NCI-H1105 treated with DMSO at 0.1 percent for 48 hours (cell line): ENCODE measurements at places on chromosomes 5 and 9.

GRCh38 chr9:130668659-130669058 is 4.3 kb downstream of the PRDM12 start:
- DNase-seq: no peak

DNA sequence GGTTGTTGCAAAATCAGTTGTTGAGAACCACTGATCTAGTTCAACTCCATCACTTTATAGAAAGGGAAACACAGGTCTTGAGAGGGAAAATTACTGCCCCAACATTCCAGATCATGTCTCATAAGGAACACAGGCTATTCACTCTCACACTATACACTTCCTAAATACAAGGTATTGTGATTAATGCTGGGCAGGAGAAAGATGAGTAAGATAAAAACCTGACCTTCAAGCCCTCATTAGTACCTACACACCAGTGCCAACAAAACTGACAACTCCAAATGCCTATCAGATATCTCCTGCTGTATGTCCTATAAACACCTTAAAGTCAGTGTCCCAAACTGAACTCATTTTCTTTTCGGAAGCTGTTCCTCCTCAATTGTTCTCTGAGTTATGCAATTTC is 8.2 kb downstream of the GNE start:
- no peak for DNase-seq

GRCh38 chr9:106052166-106052565 is 357.8 kb downstream of the TMEM38B start:
- DNase-seq: no peak

GRCh38 chr9:899440-900184 is 58.1 kb downstream of the DMRT1 start:
- peak; percentile 8 for DNase-seq

DNA sequence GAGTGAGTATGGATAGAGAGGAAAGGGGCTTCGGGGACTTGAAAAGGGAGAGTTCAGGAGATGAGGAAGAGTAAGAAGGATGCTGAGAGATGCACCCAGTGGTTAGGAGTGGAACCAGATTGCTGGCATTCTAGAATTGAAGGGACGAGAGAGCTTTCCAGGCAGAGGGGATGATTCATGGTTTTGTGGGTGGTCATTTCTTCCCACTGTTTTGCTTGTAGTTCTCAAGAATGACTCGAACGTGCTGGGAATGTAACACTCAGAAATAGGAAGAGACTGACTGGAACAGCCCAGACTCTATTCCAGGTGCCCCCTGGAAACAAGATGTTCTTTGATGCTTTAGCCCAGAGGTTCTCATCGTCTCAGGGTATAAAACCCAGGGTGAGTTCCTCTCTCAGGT is 294.2 kb downstream of the ICE1 start:
- no peak for DNase-seq

DNA sequence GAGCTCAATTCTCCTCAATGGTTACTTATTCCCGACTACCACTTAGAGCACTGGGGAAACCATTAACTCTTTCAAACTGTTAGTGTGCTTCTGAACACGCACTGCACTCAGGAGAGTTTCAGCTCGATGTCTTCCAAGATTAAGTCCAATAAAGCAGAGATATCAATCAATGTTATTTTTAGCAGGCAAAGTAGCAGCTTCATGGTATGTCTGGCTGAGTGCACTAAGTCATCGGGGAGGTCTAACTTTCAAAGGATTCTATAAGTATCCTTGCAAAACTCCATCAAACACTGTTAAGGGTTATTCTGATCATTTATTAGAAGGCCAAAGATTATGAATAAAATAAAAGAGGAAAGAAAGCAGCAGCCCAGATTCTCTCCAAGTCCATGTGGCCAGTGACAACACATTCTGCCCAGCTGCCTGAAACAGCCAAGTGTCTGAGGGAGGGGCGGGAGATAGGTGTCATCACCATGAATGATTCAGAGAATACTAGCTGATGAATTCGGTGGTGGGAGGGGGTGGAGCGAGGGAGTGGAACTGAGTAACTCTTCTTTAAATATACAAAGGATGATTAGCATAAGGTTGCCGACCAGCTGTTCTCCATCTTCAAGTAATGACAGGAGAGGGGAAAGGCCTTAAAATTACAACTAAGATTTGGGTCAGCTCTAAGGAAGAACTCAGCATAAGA is 21.3 kb downstream of the NREP start:
- no peak for DNase-seq

- no peak for DNase-seq
Measured at GRCh38 chr9:121926351-121926801, 166.7 kb downstream of the TTLL11 start.

- no peak for DNase-seq
Measured at GRCh38 chr9:123687246-123687751, 242.6 kb downstream of the DENND1A start.

DNA sequence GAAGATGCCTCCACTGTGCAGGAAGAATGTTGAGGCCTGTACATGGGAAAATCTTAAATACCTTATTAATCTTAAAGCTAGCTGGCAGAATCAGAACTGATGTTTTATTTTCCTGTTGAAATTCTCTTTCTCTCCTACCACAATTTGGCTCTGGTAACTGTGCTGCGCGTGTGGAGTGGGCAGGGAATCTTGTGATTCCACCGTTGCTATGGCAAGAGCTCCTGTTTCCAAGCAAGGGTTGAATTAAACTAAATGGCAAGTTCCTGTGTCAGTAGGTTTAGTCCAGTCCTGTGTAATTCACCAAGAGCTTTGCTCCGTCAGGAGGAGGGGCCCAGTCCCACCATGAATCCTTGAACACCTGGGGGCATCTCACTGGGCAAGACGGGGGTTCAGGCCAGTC is 36.4 kb downstream of the NXNL2 start:
- DNase-seq: no peak

- no peak for DNase-seq
Measured at GRCh38 chr5:64100203-64100602, 65.4 kb upstream of the RNF180 start.

- no peak for DNase-seq
Measured at GRCh38 chr9:72006501-72006900, 53.9 kb downstream of the C9orf57 start.

DNA sequence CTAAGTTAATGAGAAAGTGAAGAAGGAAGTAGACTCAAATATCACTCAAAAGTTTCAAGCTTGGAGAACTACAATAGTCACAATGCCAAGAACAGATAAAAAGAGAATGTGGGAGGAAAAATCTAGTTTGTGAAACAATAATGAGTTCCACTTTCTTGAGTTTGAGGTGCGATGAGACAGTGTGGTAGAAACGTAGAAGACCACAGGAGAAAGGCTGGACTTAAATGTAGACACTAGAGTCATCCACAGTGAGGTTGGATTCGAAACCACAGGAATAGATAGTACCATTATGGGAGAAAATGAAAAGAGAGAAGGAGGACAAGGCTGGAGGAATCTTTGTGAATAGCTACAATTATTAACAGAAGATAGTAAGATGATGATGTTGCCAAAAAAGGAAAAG is 141.1 kb upstream of the LRRTM2 start:
- DNase-seq: no peak

- no peak for DNase-seq
Measured at GRCh38 chr9:78958892-78959291, 612.9 kb upstream of the TLE4 start.

- DNase-seq: no peak
Measured at GRCh38 chr5:77249475-77249874, 39.0 kb downstream of the PDE8B start.

DNA sequence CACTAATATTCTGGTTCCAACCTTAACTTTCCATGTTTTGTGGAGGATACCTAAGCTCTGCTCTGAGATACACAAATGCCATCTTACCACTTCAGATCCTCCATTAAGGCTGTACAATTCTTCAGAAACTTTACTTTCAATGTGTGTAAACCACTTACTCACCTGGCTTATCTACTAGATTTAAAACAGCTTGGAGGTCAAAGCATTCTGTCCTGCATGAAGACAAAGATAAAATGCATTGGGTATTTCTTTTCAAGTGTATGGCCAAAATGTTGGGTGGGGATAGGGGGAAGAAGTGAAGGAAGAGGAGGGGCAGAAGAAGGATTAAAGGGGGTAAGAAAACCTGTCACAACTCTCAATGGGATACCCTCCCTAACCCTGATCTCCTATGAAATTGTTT is 939 bp downstream of the GOLGA1 start:
- DNase-seq: no peak

- DNase-seq: no peak
Measured at GRCh38 chr5:174409070-174409469, 315.3 kb upstream of the MSX2 start.

- no peak for DNase-seq
Measured at GRCh38 chr9:126989847-126990842, 75.6 kb downstream of the RALGPS1 start.

DNA sequence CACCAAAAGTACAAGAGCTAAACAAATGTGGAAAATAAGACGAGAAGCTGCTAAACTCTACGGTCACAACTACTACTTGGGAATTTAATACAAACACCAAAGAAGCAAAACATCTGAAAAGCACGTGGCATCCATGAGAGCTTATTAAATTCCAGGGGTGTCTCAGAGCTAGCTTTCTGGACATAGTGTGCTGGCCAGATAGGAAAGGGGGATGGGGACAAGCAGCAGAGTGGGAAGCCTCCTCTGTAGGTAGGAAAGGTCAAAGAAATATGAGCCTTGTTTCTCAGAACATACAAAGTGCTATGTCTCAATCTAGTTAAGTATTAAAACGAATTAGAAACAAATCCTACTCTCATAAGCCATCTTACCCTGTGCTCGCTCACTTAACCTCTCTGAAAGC is 51.3 kb upstream of the GOLPH3 start:
- DNase-seq: no peak

- no peak for DNase-seq
Measured at GRCh38 chr9:125415583-125416460, 154.2 kb downstream of the GAPVD1 start.

GRCh38 chr5:129171194-129171944 is 76.8 kb downstream of the ISOC1 start:
- no peak for DNase-seq

DNA sequence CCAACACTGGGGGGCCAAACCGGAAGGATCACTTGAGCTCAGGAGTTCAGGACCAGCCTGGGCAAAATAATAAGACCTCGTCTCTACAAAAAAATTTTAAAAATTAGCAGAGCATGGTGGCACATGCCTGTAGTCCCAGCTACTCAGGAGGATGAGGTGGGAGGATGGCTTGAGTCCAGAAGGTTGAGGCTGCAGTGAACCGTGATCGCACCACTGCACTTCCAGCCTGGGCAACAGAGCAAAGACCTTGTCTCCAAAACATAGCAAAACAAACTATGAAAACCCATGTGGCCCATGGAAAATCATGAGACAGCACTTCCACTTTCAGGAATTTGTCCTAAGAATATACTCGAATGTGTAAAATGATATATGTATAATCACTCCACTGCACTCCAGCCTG is 6.1 kb downstream of the SETX start:
- no peak for DNase-seq

DNA sequence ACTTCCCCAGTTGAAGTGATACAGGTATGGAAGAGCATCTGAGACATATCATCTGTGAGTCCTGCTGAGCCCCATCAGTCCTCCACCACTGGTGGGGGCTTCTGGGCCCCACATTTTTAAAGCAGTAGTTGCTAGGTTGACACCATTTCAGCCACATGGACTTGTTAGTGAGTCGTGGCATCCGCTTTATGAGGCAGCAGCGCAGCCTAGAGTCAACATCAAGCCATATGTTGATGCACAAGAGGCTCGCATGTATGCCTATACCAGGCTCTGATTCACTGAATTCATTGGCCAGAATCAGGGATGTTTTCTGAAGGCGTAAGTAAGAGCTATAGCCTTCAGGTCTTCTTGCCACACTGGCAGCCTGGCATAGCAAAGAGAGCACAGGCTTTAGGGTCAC is 26.8 kb downstream of the ZNF346 start:
- no peak for DNase-seq

DNA sequence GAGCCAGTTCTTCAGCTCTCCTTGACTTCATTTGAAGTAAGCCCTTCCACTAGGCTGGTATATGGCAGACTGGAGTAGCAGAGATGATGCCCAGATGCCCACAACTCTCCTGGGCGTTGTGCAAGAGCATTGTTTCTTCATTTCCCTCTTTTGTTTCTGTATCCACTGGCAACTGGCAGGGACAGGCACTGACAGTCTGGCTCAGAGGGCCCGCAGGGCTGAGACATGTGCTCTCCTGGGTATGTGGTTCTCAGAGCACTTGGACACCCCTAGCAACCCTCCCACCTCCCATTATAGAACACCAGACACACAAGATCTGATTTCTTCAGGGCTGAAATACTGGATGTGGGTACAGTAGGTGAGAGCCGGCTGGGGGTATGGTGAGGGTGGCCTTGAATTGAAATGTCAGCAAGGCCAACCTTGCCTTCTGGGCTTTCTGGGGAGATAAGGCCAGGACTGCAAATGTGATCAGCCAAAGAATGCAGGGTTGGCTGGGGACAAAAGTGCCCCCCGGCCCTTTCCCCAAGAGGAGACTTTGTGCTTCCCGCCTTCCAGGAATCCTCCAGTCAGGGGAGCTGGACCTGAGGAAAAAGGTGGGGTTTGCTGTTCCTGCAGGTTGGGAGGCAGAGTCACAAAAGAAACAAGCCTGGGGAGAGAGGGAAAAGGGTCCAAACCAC is 28.6 kb upstream of the CTNNA1 start:
- DNase-seq: no peak

- DNase-seq: no peak
Measured at GRCh38 chr5:135660826-135661575, 82.2 kb upstream of the CXCL14 start.

DNA sequence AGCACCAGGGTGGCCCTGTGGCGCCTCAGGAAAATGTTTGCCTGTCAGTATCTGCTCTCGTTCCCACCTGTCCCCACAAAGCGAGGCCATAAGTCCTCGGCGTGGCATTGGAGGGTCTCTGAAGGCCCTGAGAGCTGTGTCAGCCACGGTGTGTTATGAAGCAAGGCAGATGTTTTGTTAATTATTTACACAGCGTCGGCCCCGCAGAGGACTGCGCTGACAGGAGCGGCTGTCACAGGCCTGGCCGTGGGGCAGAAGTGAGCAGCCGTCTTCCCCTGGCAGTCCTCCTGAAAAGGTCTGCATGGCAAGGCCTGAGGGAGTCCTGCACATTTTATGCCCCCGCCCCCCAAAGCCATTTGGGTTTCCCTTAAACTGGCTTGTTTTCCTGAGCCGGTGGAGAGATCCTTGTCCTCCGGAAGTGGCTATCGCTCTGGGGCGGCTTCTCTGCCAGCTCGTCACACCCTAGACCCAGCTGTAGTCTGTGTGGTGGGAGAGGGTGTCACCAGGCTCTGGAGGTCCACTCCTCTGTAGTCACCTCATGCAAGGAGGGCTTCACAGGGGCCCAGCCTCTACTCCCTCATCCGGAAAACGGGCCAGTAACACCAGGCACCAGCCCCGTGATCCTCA is 6.2 kb downstream of the NEK6 start:
- DNase-seq: no peak

GRCh38 chr9:131270171-131271015 is 5.9 kb downstream of the FAM78A start:
- DNase-seq: no peak
